Stimulated activated CD4-positive, alpha-beta T cell treated with anti-CD3 and anti-CD28 coated beads, Interleukin-15, amount 100 ng/mL, for 1 hour (primary cell): ENCODE measurements at places on chromosomes 4 and X.

DNA sequence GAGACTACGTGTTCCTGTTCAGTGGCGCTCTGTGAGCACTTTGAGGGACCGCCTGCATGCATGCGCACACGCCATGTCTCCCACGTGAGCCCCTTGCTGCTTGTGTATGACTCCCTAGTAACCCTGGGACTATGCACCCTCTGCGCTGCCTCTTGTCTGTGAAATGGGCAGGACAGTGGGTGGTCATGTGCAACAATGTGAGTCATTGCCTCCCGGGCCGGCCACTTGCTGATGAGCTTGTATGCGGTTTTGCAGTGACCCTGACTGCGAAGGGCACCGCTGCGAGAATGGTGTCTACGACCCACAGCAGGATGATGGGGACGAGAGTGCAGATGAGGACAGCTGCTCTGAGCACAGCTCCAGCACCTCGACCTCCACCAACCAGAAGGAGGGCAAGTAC is 61.4 kb downstream of the TNIP2 start:
- DNase-seq = no peak

- no peak for DNase-seq
Observed at GRCh38 chr4:81538716-81539427, 67.2 kb upstream of the RASGEF1B start.

GRCh38 chrX:129732857-129733256 is 5.9 kb upstream of the XPNPEP2 start:
- no peak for DNase-seq

- no peak for DNase-seq
Observed at GRCh38 chr4:86791126-86791525, 58.1 kb downstream of the SLC10A6 start.

- no peak for DNase-seq
Observed at GRCh38 chr4:96003951-96004740, 164.3 kb downstream of the PDHA2 start.

DNA sequence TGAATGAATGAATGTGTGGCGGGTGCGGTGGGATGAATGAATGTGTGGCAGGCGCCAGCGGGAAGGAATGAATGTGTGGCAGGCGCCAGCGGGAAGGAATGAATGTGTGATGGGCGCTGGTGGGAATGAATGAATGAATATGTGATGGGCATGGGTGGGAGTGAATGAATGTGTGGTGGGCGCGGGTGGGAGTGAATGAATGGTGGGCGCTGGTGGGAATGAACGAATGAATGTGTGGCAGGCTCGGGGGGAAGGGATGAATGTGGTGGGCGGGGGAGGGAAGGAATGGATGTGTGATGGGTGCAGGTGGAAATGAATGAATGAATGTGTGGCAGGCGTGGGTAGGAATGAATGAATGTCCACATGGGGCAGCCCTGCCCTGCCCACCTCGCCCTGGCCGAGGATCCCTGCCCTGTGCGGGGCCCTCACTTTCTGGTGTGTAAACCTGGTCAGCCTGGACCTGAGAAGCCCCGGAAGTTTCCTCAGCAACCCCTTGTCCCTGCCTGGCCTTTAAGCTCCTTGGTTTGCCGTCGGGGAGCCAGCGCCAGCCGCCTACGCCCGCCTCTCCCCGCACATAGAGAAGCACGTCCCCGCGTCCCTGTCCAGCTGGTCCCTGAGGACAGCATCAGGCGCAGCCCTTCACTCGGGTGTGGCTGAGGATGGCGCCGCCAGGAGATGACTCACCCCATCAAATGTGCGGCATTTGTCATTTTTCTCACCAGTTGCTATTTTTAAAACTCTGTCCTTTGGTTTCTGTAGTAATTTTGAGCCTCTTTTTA is 112.8 kb upstream of the LRPAP1 start:
- DNase-seq = no peak

DNA sequence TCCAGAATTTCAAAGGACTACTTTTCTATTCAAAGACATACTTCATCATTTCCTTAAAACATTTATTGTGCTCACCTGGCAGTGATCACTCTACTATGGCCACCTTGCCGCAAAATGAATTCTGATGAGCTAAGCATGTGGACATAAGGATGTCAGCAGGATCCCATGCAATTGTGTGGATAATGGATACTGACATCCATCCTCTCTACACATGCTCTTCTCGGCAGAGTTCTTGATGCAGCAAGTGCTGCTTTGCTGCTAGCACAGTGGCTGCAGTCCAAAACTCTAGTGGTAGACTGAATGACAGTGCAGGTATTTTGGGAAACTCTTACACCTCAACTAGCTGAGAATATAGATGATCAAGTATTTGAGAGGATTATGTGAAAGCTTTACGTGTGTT is 168.0 kb downstream of the BANK1 start:
- DNase-seq = no peak

GRCh38 chrX:47690175-47690574 is 31.2 kb upstream of the UXT start:
- no peak for DNase-seq

DNA sequence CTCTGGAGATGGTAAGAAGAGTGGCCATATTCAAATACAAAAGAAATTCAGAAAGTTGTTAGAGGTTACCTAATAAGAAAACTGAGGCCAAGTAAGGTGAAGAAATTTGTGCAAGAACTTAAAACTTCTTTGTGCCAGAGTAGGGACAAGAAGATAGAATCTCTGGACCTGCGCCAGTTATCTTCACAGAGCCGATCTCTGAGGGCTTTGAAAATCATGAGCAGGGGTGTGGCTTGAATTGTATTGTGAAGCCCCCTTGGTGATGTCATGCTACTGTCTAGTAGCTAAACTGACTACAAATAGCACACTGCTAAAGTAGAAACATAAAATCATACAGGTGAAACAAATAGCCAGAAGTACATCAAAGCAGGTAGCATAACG is 184.6 kb downstream of the UGT8 start:
- no peak for DNase-seq

GRCh38 chr4:5707778-5708448 is 446 bp downstream of the EVC2 start:
- no peak for DNase-seq

- peak; percentile 44 for DNase-seq
Observed at GRCh38 chrX:74293343-74293946, 10.5 kb upstream of the ZCCHC13 start.

DNA sequence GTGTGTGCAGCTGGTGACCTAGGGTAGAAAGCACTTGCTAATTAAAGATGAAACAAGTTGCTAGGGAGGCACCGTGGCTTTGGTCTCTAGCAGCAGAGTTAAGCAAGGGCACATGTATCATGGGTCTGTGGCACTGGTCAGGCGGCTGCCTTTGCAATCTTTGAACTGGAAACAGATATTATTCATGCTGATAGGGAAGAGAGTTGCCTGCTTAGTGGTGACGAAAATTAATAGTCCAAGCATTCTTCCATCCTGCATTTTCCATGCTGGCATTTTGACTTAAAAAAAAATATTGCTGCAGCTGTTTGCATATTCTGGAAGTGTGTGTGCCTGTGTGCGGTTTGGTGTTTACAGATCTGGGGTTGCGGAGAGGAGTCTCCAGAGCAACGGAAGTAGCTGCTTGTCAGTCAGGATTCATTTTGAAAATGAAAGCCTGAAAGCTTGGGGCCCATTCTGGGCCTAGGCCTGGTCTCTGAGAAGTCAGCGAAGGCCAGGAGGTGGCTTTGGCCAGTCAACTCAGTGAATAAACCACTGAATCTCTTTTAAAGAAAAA is 2.3 kb upstream of the SOWAHD start:
- DNase-seq = no peak

DNA sequence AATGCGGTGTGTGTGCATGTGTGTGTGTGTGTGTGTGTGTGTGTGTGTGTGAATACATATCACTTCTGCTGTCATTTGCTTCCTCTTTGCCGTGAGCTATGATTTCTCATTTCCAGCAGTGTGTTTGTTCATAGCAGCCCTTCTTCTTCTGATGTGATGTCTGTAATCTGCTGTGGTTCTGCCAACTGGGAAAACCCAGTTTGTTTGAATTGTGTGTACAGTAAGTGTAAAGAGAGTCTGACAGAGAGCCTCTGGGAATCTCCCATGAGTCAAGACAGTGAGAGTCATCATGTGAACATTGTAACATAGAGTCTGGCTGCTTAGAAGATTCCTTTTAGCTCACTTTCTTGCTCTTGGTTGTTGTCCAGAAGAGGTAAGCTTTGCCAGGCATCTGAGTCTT is 8.4 kb upstream of the NWD2 start:
- no peak for DNase-seq

DNA sequence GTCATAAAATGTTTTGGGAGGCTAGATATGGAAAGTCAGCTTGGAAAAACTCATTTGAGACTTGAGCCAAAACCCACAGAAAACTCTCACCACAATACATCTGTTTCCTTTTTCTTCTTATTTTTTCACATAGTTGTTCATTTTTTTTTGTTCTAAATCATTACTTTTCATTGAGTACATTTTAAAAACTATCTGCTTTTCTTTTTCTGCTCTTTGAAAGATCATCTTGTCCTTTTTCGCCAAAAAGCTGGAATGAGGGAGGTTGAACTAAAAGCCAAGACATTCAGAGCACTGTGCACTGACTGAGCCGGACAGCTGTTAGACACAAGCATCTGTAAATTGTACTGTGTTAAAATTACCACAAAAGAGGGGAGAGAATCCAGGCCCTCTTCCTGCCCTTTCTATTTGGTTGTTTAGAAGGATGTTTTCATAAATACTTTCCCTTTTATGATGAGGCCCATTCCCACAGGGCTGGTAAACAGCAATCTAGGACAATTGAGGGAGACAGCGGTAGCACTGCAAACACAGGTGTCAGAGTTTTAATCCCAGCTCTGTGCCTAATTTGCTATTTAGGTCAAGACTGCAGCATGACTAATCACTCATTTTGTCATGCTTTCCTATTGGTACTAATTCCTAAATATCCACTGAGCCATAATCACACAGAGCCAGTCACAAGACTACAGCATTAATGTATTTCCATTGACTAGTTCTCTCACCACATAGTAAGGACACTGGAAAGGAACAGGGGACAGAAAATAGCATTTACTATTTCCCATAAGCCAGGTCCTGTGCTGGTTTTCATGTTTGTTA is 7.3 kb upstream of the RNF150 start:
- DNase-seq = no peak

DNA sequence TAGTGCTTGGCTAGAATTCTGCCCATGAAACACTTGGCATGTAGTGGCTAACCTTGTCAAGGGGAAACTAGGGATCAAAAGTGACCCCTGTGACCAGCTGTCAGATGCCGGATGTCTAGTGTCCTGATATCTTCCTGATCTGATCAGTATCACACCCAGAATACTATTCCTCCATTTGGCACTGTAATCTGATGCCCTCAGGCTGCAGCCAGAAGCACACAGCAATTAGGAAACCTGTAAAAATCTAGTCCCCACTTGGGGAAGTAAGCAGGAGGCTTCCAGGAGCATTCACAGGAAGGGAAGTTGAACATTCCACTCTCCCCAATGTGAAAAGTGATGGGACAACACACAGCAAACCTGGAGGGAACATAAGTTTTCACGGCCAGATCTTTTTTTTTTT is 125.1 kb downstream of the HS6ST2 start:
- DNase-seq = no peak

GRCh38 chrX:23907111-23907497 is 634 bp downstream of the APOO start:
- DNase-seq = no peak

- DNase-seq = no peak
Observed at GRCh38 chr4:23654791-23655190, 235.1 kb downstream of the PPARGC1A start.

DNA sequence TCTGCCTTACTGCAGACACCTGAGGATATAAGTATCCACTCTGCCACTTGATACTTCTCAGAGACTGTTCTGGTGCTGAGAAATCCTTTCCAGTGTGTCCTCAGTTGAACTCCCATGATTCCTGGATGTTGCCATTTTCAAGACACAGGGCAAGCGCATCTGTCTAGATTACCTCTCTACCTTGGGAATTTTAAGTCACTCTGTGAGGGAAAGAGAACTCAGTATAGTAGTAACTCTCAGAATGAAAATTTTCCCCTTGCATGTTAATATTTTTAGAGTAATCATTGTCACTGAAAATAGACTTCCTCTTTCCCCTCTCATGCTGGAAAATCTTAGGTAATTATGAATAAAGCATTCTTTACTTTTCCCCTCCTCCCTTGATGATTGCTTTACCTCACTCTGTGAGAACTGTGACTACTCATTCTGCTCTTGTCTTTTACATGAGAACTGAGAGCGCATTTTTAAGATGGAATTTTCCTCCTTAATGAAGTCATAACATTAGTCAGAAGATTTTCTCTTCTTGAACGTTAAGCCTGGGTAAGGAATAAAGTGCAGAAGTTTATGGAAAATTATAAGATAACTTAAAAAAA is 45.0 kb downstream of the TET2 start:
- DNase-seq = no peak

GRCh38 chr4:25580633-25581467 is 74.8 kb upstream of the SLC34A2 start:
- DNase-seq = no peak

GRCh38 chrX:103554687-103555424 is 30.5 kb upstream of the TCEAL4 start:
- DNase-seq = peak; percentile 4
